ENCODE measurements at places on chromosomes 7 and 10. TPM values are rescaled to one million over a fixed set of nuclear protein-coding genes. Genes with fewer than 3 reads are reported as not detected.

- no peak for DNase-seq
Observed at GRCh38 chr7:155263051-155263450, 34.6 kb upstream of the INSIG1 start.

- no peak for DNase-seq
Observed at GRCh38 chr10:126060261-126060931, 164.0 kb downstream of the FANK1 start.

DNA sequence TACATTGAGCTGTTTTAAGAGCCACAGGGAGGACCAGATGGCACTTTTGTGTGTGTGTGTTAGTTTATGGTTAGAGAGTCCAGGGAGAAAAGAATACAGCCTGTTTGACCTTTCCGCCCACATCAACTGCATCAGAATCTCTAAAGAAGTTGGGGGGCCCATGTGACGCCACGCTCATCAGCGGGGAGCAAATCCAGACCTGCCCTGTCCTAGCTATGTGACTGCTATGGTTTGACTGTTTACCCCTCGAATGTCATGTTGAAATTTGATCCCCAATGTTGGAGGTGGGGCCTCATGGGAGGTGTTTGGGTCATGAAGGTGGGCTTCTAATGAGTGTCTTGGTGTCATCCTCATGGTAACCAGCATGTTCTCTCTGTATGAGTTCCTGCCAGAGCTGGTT lies 128.0 kb downstream of the ADRA2A start:
- no peak for DNase-seq

DNA sequence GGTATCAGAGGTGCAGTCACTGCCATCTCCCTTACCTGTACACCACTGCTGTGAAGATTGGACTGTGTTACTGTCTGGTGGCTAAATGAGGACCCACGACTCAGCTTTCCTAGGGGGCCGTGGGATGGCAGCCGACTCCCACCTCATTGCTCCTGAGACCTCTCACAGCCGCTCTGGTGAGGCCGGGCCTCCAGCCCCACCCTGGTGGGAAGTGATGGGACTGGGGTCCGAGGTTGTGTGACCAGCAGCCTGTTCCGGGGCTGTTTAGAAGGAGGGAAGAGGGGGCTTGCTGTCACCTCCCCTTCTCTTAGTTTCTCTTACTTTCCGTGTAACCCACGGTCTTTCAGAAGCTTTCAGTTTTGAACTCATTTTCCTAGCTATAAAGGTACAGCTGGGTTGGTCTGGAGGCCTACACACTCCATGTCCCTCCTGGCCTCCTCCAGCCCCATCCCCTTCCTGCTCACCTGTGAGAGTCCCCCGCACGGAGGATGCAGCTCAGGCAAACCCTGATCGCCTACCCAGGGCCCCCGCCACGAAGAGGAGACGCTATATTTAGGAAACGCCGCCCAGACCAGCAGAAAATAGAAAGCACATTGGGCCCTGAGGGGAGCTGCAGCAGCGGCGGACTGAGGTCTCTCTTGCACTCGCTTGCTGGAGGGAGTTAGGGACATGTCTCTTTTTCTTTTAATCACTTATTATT lies 4.6 kb downstream of the EMX2 start:
- no peak for DNase-seq

- DNase-seq = no peak
Observed at GRCh38 chr7:48611993-48612392, 312.4 kb upstream of the CDC14C start.

- DNase-seq = no peak
Observed at GRCh38 chr7:42227541-42227935, 9.5 kb downstream of the GLI3 start.

- no peak for DNase-seq
Observed at GRCh38 chr7:5302577-5302976, 19.8 kb downstream of the SLC29A4 start.

- no peak for DNase-seq
Observed at GRCh38 chr7:556837-557557, 37.4 kb upstream of the PDGFA start.

- DNase-seq = no peak
Observed at GRCh38 chr10:35364808-35365207, 28.5 kb downstream of the CCNY start.

GRCh38 chr7:129529643-129530042 lies 27.3 kb downstream of the SMKR1 start:
- no peak for DNase-seq

DNA sequence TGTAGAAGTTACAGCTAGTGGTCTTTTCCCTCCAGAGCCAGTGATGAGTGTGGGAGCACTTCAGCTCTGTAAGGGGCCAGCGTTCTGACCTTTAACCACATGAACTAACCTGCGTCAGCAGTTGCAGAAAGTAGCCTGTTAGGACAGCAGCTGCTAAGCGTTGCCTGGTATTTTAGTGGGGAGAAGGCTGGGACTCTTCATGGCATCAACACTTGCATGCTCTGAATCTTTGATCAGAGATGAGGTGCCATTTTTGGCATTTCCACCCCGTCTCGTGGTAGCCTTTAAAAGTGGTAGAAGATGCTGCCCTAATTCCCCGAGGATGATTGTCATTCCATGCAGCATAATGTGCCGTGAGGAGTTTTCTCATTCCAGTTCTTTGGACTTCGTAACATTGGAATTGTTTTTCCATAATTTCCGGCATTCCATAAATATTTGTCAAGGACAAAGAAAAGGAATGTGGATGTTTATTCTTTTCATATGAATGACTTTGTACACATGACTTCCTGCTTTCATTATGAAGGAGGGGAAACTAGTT lies 92.2 kb downstream of the AVL9 start:
- DNase-seq = no peak

DNA sequence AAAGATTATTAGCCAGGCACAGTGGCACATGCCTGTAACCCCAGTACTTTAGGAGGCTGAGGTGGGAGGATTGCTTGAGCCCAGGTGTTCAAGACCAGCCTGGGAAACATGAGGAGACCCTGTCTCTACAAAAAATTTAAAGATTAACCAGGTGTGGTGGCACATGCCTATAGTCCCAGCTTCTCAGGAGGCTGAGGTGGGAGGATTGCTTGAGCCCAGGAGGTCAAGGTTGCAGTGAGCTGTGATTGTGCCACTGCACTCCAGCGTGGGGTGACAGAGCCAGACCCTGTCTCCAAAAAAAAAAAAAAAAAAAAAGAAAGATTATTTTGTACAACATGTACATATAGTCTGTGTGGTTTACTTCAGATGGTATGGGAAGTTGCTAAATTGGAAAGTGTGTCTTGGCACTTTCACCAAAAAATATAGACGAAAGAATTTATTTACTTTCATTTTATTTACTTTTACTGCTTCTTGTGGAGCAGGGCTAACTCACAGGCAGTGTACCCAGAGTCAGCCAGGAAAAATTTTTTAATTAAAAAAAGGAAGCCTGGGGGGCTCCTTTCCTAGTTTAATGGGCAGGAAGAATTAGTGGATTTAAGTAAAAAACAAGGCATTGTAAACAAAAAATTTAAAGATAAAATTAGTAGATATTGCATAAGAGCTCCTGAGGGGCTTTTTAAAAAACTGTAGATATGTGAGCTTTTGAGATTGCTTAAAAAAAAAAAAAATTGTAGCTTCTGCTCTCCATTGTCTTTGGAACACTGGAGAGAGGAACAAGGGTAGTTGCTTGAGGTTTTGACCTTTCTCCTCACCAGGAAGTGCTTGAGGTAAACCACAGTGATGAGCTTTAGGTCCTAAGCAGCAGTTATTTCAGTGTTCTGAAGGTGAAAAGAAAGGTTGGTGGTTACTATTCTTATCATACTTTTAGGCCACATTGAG lies 44.6 kb upstream of the VDAC2 start:
- no peak for DNase-seq

DNA sequence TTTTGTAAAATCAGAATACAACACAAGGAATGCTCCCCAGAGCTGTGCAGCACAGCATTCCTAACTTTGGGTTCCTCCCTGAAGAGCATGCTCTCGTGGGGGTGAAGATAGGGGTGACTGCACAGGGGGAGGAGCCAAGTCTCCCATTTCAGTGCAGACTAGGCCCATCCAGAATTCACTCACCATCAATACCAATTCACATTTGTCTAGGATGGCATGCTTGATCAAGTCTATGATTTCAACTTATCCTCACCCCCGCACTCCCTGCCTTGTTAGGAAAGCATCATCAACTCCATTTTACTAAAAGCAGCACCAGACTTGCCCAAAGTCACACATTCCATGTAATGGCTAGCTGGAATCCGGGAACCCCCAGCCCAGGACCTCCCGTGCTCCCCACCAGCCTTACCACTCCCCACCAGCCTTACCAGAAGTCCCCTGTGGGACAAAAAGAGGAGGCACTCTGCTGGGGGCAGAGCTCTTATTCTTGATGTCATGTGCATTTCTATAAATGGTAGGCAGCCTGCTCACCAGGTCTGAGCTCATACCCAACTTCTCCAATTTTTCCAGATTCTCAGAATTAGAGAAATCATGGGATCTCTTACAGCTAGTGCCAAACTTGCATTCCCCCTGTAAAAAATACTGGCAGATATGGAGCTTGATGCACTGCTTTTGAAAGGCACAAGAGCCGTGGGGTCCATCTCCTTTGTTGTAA lies 6.2 kb downstream of the PARP12 start:
- no peak for DNase-seq

- DNase-seq = peak; percentile 77
Observed at GRCh38 chr10:86899670-86900276, 57.6 kb downstream of the MMRN2 start.

- DNase-seq = no peak
Observed at GRCh38 chr7:157687158-157687557, 350.4 kb downstream of the DNAJB6 start.

DNA sequence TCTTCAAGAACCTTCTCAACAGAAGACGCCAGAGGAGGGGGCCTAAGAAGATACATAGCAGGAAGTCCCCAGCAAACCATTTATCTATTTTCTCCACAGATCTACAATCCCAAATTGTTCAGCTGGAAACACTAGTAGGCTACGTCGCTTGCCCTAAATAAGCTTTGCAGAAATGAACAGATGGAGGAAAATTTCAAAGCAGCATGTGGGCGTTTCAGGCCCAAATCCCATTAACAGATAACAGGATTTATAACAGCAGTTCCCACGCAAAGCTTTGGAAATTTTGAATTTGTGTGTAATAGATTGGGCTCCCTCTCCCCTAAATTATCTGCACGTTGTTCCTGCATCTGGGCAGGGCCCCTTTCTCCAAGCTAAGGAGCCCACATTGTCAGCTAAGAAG lies 60.6 kb upstream of the FRMD4A start:
- DNase-seq = no peak

- no peak for DNase-seq
Observed at GRCh38 chr7:8629504-8629903, 196.1 kb downstream of the NXPH1 start.

- DNase-seq = no peak
Observed at GRCh38 chr10:115022733-115023132, 70.4 kb upstream of the ATRNL1 start.

DNA sequence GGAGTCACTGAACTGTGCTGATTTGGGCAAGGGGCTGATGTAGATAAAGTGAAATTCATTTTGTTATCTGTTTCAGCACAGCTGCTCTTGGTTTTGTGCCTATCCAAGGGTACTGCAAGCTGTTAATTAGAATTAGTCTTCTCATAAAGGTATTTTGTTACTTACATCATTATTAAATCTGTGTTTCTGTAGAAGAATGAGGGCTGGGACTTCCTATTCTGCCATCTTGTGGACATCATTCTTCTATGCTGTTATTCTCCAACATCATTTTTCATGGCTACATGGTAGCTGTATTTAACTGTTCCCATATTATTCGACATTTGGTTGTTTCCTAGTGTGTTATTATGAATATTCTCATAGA lies 76.2 kb upstream of the CCDC71L start:
- no peak for DNase-seq

- no peak for DNase-seq
Observed at GRCh38 chr10:15141136-15142054, 27.1 kb downstream of the NMT2 start.

DNA sequence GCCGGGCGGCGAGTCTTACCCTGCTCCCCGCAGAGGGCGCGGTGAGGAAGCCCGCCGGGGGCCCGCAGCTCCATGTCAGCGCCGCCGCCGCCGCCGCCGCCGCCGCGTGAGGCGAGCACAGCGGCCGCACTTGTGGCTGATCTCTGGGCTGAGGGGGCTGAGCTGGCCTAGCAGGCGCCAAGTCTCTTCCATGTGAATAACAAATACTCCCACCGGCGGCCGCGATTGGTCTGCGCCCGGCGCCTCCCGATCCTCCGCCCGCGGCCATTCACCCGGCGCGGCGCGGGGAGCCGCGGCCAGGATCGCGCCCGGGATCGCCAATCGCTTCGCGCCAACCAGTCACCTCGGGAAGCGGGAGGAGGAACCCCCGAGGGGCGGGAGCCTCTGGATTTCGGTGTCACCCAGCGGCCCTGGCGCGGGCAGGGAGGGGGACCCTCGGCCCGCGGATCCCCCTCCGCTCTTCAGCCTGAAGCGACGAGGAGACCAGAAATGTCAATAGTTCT lies at the start of gene GRM8:
Gene GRM8 (minus strand): TSS at position 164 of the 503 bp plus-strand sequence.
- no peak for DNase-seq

DNA sequence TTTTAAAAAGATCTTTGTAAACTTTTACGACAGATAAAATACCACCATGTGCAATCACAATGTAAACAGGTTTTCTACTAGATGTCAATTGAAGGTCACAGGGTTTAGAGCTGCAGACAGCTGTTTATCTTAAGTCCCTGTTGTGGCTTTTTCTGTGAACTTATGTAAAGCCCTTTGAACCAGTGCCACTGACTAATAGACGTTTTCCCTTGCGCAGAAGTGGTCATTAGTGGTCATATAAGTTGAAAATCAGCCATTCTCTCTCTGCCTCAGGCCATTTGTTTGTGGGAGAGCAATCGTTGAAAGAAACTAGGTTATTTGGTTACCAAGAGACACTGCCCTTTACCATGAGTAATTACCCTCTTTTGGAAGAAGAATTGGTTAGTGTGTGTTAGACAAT lies 23.9 kb downstream of the CACNB2 start:
- no peak for DNase-seq

ASB15 gene
- total RNA-seq = not detected

LIPN gene
- total RNA-seq = not detected

SYNPO2L gene
- total RNA-seq = 0.29 TPM

GRID2IP gene
- total RNA-seq = 2.6 TPM

TMEM178B gene
- total RNA-seq = 7.9 TPM

WEE2 gene
- total RNA-seq = not detected

WDFY4 gene
- 7.0 TPM for total RNA-seq

CD36 gene
- 25.7 TPM for total RNA-seq

OR2A42 gene
- 0.08 TPM for total RNA-seq

PRSS37 gene
- total RNA-seq = not detected

C10orf67 gene
- total RNA-seq = not detected

MYH16 gene
- total RNA-seq = not detected

SPAG6 gene
- total RNA-seq = 2.6 TPM

SCART1 gene
- total RNA-seq = 5.3 TPM

CREB5 gene
- 10.6 TPM for total RNA-seq

CYP2E1 gene
- 2.9 TPM for total RNA-seq

TPST1 gene
- total RNA-seq = 21.1 TPM
